ENCODE measurements at places on chromosomes 3 and 15. TPM values are rescaled to one million over a fixed set of nuclear protein-coding genes. Genes with fewer than 3 reads are reported as not detected.

GPR149 gene
- total RNA-seq: not detected

PIERCE2 gene
- total RNA-seq: 3.0 TPM

TNFSF10 gene
- not detected for total RNA-seq

DNA sequence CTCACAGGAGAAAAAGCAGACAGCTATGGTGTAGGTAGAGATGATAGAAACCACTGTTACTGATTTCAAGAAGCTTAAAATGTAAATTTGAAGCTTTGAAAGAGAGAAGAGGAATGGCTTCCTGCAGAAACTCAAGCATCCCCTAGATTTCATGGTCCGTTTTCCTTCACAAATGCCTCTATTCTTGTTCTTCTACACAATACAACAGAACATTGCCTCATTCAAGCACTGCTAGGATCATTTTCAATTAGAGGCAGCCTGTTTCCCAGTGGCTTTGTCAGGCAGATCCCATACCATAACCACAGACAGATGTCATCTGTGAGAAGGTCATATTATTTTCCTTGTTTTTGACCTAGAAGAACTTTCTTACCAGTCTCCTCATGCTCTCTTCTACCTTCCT lies 77.9 kb upstream of the SPRED1 start:
- no peak for DNase-seq

DNA sequence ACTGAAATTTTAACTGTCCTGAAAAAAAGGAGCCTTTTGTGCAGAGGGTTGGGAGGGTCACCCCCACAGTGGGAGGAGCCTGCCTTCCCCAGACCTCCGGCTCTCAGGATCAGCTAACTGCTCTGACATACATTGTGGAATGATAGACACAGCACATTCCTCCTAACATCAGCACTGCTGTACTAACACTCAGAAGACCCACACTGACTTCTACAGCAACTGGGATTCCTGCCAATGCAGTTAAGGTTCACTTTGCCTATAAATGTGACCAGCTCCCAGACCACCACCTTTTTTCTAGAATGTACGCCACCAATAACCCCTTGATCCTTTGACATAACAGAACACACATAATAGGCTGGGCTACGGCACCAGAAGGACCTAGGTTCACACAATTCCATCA lies 3.2 kb downstream of the CPEB1 start:
- DNase-seq: no peak

Data from osteocyte (in vitro differentiated cells).